ENCODE measurements at places on chromosomes 7 and 10. TPM values are rescaled to one million over a fixed set of nuclear protein-coding genes. Genes with fewer than 3 reads are reported as not detected.

CPA5 gene
- total RNA-seq = 1.0 TPM

CCL26 gene
- 1.7 TPM for total RNA-seq

ELMO1 gene
- total RNA-seq = 24.0 TPM

MLXIPL gene
- total RNA-seq = not detected

PCBD1 gene
- total RNA-seq = 95.6 TPM

FFAR4 gene
- total RNA-seq = not detected

FLNC gene
- total RNA-seq = 23.1 TPM

LIPK gene
- not detected for total RNA-seq

CCL24 gene
- total RNA-seq = not detected

ZMIZ2 gene
- 13.9 TPM for total RNA-seq

ZNF800 gene
- total RNA-seq = 9.5 TPM

CYP2E1 gene
- total RNA-seq = not detected

JAKMIP3 gene
- 0.26 TPM for total RNA-seq

CFAP70 gene
- total RNA-seq = 0.36 TPM

CYP2C9 gene
- total RNA-seq = not detected

MYO3A gene
- not detected for total RNA-seq

HTR7 gene
- total RNA-seq = 0.12 TPM

LOXL4 gene
- total RNA-seq = 24.9 TPM

ZNF789 gene
- 19.0 TPM for total RNA-seq

NKX6-2 gene
- total RNA-seq = not detected

Measured in A172 (cell line).